ENCODE measurements at places on chromosomes 11 and 22. TPM values are rescaled to one million over a fixed set of nuclear protein-coding genes. Genes with fewer than 3 reads are reported as not detected.

The MS4A6E gene
- not detected for polyA plus RNA-seq

The RBMXL2 gene
- polyA plus RNA-seq = not detected

The SYT9 gene
- polyA plus RNA-seq = 0.08 TPM

DNA sequence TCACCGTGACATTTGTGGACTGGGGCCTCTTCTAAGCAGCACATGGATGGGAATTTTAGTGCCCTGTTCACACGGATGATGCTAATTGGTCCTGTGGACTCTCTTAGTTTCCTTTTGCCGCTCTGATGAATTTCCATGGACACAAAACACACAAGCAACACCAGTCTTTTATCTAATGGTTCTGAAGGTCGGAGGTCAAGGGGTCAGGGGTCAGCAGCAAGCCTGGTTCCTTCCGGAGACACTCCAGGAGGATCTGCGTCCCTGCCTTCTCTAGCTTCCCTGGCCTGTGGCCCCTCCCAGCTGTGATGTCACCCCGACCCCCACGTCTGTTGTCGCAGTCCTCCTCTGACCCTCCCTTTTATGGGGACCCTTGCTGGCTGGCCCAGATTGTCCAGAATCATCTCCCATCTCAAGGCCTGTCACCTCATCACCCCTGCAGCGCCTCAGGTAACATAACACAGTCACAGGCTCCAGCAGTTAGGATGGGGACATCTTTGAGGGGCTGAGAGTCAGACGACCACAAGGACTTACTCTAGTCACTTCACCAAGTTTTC is 6.8 kb downstream of the NADSYN1 start:
- peak; percentile 34 for DNase-seq

GRCh38 chr22:26658161-26658560 is 773 bp downstream of the MIAT start:
- DNase-seq = no peak

DNA sequence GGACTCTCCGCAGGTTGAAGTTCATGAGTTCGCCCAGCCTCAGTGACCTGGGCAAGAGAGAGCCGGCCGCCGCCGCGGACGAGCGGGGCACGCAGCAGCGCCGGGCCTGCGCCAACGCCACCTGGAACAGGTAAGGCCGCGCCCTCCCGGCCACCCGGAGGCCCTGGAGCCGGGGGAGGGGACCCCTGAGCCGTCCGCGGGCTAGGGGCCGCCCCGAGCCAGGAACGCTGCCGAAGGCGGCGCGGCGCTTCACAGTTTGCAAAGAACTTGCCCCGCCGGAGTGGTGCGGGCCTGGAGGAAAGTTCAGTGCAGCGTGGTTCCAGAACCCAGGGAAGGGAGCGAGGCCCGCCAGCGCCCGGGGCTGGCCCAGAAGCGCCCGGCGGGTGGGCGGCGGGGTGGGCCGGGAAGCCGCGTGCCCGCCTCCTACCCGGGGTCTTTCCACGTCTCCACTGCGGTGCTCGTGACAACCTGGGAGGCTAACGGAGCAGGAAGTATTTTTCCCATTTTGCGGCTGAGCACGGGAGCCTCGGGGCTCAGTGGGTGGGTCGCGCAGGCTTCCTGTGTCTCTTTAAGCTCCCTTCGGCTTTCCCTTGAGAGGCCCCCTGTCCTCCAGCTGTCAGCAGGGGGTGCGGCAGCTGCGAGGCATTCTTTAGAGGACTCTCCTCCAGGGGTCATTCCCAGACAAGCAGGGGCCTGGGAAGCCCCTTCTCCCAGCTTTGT is 635 bp downstream of the PRR5 start:
- DNase-seq = no peak

DNA sequence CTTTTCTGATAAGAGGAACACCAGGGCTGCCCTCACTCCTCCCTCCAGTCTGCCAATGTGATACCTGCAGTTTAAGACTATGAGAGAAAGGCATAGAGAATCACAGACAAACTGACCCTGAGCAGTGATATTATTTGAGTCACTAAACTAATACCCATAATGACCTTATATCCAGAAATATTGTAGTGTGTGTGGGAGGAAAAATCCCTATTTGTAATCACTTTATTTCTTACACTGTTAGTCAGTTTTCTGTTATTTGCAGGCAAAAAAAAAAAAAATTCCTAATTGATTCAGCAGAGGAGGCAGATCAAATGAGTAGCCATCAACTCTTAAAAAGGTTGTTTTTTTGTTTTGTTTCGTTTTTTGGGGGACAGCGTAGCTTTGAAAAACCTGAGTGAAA is 82.5 kb downstream of the MAML2 start:
- no peak for DNase-seq

DNA sequence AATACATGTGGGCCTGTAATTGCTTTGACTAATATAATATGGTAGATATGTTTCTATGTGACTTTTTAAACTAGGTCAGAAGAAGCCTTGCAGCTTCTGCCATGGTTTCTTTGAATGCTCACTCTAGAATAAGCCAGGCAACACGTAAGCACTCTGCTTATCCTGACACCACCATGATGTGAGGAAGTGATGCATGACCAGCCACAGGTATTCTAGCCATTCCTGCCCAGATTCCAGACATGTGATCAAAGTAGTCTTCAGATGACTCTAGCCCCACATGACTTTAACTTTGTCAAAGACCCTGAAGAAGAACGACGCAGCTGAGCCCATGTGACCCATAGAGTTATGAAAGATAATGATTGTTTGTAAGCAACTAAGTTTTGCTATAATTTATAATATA is 276.1 kb upstream of the NCAM1 start:
- no peak for DNase-seq

GRCh38 chr11:47177229-47177845 is 658 bp upstream of the ARFGAP2 start:
- no peak for DNase-seq

GRCh38 chr11:46490666-46491065 is 99.1 kb upstream of the CHRM4 start:
- DNase-seq = no peak

Data from aorta (tissue), 5 donors.